GM23338 (cell line): ENCODE measurements at places on chromosomes 7 and 10.

- DNase-seq = no peak
Measured at GRCh38 chr7:132504852-132505251, 71.4 kb downstream of the PLXNA4 start.

- no peak for DNase-seq
Measured at GRCh38 chr7:48098846-48099245, 9.8 kb downstream of the UPP1 start.

- DNase-seq = no peak
Measured at GRCh38 chr7:147079921-147080420, 963.4 kb downstream of the CNTNAP2 start.

DNA sequence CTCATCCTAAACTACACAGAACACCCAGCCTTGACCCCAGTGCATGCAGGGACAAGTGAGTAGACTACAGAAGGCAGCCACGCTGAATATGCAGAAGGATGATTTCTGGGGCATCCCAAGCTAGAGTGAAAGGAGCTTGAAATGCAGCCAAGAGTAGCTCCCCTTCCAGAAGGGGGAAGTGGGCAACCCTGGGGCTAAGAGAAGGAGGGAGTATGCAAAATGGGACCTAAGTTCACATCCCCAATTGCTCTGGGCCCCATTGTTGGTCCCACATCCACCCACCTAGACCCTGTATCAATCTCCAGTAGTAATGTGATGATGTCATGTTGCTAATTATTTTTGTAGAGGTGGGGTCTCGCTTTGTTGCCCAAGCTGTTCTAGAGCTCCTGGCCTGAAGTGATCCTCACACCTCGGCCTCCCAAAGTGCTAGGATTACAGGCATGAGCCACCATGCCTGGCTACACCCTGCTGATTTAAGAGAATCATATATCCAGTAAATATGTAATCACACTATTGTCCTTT, 5.6 kb upstream of the PSTK start:
- DNase-seq = no peak

DNA sequence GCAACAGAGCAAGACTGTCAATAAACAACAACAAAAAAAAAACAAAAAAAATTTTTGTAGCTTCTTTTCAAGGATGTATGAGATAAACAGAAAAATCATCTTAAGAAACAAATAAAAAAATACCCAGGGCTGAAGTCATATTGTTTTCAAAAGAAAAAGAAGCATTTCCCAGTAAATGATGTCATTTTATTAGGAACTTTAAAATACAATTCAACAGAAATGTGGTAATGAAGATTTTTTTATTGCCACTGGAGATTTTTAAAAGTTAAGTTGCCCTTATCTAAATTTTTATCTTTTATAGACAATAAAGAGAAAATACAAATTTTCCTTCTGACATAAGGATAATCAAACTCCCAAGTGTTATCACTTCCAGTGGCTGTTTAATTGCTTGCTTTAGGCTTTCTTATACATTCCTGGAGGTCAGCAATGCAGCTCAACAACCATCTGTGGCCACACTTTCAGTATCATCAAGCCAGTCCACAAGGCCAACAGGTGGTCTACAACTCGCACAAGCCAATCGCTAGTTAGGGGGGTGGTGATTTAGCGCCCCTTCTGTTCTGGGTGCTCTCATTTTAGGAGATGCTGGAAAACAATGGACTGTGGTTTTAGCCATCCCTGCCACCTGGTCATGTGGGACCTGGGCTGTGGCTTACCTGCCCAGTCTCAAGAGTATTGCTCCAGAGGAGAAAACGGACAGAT, 10.8 kb downstream of the SEPHS1 start:
- no peak for DNase-seq

DNA sequence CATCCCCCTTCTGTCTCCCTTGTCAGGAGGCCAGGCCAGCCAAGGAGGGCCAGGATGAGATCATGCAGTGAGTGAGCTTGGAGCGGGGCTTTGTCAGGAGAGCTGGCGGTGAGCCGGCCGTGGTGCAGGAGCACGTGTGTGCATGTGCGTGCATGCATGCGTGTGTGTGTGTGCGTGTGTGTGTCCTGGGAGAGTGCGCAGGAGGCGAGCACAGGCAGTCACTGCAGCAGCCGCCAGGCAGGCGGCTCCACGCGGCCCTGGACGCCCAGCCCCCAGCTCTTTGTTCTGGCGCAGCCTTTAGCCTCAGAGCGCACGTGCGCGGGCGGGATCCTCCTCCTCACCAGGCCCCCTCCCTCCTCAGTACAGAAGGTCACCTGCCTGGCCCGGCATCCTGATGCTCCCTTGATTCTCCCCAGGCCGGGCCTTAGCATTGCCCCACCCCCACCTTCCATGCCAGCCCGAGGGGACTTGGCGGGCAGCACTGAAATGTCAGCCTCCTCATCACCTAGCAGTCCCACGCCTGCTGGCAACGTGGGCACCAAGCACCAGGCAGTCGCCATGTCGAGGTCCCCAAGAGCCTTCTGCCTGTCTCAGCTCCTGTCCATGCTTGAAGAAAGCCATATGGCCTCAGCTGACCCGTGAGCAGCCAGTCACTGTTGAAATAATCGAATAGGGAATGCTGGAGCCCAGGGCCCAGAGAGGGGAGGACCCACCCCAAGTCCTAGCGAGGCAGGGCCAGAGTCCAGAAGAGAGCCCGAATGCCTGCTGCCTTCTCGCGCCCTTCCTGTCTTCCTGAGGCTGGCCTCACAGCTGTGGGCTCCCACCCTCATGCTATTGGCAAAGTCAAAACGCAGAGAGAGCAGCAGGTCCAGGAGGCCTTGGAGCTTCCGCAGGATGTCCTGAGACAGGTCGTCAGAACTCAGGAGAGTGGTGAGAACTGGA, 125.9 kb upstream of the PPIF start:
- DNase-seq = peak; percentile 82

DNA sequence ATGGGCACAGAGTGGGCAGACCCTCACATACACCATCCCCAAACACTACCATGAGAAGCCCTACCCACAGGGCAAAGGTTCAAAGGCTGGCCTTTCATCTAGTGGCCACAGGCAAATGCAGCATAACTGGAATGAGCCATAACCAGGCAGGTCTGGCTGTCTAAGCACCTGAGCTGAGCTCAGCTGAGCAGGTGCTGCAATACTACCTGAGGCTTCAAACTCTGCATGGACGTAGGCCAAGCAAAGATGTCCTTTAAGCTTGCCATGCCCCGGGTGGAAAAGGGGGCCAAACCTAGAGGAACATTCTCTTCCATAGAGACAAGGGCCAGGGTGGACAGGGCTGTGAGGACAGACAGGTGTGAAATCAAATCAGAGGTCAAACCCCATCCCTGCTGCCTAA, 65.3 kb upstream of the CAMK2B start:
- no peak for DNase-seq

DNA sequence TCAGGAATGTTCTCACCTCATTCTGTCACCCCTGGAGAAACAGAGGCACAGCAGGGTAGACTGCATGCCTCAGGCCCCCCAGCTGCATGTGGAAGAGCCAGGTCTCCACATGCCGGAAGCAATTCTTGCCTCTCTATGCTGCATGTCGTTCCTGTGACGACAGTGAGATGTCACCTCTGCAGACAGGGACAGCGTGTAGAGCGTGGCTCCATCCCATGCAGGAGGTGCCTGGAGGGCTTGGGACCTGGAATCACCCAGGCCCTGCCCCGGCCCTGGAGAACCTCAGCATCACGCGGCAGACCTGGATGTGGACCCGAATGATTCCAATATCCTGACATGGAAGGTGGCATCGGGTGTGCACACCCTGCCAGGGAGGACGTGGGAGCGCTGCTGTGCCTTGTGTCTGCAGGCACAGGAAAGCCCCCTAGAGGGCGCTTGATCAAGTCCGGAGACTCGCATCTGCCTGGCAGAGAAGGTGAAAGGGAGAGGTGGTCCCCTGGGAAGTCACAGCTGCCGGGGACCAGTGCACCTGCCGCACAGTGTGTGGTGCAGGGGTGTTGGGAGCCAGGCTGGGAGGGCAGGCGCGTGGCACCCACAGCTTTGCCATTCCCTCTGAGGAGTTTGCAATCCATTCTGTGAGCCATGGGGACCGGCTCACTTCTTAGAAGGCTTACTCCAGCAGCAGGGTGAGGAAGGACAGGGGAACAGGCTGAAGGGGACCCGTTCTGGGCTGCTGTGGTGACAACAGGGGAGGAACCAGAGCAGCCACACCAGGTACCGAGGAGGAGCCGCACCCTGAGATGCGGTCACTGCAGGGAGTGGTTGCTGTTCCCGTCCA, 45.3 kb upstream of the EN2 start:
- peak; percentile 89 for DNase-seq

DNA sequence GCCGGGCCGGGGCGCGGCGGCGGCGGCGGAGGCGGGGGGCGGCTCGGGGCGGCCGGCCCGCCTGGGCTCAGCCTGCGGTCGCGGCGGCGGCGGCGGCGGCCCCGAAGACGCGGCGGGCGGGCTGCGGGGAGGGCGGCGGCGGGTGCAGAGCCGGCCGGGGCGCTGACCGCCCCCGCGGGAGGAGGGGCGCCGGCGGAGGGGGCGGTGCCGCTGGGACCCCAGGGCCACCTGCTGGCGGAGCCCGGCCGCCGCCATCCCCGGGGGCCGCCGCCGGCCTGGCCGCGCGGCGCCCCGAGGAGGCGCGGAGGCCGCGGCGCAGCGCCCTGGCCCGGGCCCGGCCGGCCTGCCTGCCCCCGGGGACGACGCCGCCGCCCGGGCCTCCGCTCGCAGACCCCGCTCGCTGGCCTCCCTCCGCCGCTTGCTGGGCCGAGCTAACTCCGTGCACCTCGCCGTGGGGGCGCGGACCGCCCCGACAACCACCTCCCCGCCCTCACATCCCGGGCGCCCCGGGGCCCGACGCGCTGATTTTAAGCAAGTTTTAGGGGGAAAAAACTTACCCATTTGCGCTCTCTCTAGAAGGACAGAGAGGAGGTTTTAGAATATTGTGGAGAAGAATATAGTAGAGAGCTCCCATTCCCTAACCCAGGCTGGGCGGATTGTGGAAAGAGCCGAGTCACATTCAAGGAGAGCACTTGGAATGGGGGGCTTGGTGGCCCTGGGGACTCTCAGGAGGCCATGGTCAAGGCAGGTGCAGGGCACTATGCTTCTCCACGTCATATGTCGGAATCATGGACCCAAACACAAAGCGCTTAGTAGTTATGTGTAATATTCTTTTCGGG, at the start of gene BEND7:
BEND7 (minus strand) TSS at position 140 of the 839 bp plus-strand sequence. CDS start 481 bp downstream, outside the sequence.
- DNase-seq = peak; percentile 48

- DNase-seq = no peak
Measured at GRCh38 chr7:106768324-106768751, 96.7 kb upstream of the PIK3CG start.

DNA sequence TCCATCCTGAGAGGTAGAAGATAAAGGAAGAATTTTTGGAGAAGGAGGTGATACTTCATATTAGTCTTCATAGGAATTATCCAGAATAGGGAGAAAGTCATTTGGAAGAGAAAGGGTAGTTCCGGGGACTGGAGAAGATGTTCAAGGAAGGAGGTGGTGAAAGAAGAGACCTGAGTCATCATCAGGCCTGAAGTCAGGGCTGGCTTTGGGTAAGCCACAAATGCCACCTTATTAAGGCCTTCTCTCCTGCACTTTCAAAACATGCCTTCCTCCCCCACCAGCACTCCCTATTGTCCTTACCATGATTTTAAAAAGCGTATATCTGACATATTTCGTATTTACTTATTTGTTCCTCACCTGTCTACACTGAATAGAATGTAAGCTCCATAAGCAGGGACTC, 112.2 kb upstream of the LRGUK start:
- no peak for DNase-seq
